ENCODE measurements at places on chromosomes 11 and 22.

DNA sequence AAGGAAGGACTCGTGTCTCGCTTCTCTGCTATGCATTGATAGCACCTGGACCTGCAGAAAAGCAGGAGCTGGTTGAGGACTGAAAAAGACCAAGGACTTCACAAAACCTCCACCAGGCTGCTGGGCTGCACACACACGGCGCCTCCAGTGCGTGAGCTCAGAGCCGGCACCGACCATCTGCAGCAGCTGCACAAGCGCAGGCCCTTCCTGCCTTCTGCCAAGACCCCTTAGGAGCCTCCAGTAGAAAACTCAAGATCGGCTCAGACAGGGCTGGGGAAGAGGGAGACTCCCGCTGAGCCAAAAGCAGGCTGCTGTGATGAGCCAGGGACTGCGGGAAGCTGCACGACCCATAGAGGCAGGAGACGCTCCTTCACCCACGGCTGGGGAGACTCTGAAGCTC, 70.9 kb downstream of the PHF21B start:
- no peak for DNase-seq

DNA sequence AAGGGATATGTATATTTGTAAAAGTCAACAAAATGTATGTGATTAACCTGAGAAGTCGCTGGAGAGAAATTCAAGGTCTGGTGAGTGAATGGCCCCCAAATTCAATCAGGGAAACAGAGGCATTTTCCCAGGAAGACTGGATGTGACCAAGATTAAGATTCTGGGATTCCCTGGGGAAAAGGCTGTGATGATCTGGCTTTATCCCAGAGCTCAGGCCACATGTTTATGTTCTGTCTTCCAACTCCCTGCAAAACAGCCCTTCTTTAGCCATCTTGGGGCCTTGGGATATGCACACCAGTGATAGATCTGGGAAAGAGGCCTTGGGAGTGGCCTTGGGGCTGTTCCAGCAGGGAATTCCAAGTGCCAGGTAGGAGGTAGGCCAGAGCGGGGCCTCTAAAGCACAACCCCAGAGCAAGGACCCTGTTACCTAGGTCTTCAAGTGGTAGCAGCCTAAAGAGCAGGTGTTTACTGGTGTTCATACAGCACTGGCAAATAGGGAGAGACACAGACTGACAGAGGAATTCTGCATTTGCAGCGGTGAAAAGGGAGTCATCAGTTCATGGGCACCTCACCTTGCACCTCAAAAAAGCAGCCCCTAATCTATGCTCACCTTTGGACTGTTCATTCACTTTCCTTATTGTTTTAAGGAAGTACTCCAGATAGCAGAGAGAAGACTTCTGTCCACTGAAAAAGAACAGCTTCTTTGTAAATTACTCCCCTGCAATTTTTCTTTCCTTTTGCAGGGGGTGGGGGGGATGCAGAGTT, 312.4 kb downstream of the BUD13 start:
- no peak for DNase-seq

DNA sequence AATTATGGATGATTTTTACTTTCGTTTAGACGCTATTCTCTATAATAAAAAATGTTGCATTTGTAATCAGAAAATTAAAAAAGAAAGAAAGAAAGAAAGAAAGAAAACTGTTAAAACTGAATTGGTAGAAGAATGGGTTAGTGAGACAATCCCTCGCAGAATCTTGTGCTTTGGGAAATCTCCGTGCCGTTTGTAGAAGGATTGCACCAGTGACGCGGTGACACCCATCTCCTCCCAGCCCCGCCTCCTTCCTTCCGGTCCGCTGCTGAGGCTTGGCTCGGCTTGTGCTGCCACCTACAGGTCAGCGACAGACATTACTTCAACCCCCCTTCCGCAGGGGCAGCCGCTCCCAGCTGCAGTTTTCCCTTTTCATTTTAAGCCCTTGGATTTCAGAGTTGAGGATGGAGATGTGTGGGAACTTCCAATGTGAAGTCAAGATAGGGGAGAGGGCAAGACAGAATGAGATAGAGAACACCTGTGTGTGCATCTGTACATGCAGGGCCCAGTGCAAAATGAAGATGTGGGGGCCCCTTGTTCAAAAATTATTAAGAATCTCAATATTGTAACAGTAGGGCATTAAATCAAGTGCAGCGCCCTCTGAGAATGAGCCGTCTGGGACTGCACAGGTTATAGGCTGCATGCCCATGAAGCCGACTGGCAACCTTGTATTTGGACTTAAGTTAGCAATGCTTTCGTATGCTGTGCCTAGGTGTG, 41.1 kb downstream of the TST start:
- peak; percentile 82 for DNase-seq

DNA sequence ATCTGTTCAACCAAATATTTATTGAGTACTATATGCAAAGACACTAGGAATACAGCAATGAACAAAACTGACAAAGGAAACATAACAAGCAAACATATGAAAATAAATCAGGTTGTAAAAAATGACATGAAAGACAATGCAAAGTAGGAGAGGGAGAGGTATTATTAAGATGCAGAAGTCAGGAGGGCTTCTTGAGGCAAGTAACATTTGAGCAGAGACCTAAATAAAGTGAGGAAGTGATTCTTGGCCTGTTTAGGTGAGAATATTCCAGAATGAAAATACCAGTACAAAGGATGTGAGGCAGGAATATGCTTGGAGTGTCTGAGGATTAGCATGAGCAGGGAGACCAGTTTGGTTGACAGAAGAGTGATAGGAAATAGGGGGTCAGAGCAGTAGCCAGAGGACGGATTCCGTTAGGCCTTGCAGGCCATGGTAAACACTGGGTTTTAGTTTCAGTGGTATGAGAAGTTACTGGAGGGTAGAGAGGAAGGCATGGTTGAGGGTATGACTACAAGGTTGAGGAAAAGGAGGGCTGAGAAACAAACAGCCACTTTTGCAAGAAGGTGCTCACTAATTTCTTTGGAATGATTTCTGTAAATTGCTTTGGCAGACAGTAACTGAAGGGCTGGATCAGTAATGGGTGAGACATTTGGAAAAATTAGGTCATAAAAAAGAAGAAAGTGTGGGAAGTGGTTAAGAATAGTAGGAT, 191.9 kb downstream of the SWAP70 start:
- no peak for DNase-seq

DNA sequence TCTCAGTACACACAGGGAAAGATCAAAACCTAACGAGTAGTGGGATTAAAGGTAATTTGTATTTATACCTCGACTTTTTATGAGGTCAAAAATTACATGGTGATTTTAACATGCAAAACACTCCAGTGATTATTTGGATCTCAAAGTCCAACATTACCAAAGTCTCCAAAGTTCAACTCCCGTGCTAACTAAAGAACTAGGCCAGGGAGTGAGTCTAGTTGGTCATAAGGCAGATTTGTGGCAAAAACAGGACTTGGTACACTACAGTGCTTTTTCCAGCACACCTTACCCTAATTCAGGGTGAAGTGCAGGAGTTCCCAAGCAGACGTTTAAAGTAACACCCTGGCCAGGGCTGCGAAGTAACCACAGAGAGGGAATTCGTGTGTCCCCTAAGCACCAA, 1.1 kb downstream of the PUS3 start:
- no peak for DNase-seq

Data from stimulated activated CD8-positive, alpha-beta memory T cell treated with anti-CD3 and anti-CD28 coated beads, Interleukin-4, amount 100 ng/mL, for 4 hours (primary cell).